ENCODE measurements at places on chromosomes 6 and 20.
A peak's percentile ranks its signal among the peaks of the same experiment; 100 is the strongest.

DNA sequence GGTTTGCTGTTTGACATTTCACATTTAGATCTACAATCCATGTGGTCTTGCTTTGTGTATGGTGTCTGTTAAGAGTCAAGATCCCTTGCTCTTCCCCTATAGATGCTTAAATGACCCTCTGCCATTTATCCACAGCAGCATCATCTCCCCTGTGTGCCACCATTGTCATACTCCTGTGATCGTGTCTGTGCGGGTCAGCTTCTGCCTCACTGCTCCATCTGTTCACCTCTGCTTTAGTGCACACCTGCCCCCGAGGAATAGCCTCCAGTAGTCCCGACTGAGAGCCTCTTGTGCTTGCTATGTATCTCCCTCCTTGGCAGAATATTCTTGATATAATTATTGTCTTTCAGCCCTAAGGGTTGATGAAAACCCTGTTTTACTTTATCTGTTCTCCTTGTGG is 551.2 kb downstream of the CDH26 start:
- peak; percentile 58 for DNase-seq

DNA sequence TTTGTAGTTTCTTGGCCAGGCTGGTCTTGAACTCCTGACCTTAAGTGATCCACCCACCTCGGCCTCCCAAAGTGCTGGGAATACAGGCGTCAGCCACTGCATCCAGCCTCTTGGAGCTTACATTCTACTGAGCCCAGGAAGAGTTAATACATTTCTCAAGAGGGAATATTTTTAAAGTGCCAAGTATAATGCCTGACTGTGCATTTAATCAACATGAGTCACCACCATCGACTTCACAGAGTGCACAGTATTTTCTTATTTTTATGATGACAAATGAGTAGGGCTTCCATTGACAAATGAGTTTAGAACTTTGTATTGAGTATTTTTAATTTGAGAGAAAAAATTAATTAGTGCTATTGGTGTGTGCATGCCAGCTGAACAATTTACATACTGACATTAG is 72.2 kb downstream of the SASH1 start:
- no peak for DNase-seq

DNA sequence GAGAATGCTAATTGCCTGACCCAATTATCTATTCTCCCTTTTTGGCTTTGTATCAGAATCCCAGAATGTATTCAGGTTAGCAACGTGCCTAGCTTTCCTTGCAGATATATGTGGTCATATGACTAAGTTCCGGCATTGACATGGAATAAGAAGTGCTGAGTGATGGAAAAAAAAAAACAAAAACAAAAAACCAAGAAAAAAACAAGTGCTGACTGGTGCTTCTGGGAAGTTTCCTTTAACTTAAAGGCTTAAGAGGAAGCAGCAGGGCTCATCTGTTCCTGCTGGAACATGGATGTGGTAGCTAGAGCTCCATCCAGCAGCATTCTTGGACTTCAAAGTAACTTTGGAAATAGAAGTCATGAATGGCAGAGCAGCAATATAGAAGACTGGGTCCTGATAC is 10.4 kb upstream of the RPF2 start:
- no peak for DNase-seq

- DNase-seq = no peak
These were observed 59.7 kb downstream of the TFAP2A start for GRCh38 chr6:10355115-10355702.

All from eye (tissue), 1 donor.